ENCODE measurements at places on chromosomes 4 and X. TPM values are rescaled to one million over a fixed set of nuclear protein-coding genes. Genes with fewer than 3 reads are reported as not detected.

Gene VCX3A
- not detected for total RNA-seq

Gene GAGE12D
- total RNA-seq: not detected

Gene F8A2
- total RNA-seq: not detected

Gene PRDM8
- total RNA-seq: 25.3 TPM

Gene SSX2B
- total RNA-seq: not detected

Gene CITED1
- not detected for total RNA-seq

Gene HTN3
- total RNA-seq: not detected

Gene CLDN34
- total RNA-seq: not detected

Gene INTU
- total RNA-seq: 3.0 TPM

GRCh38 chrX:119145241-119145653 lies 17.6 kb upstream of the KIAA1210 start:
- DNase-seq: peak; percentile 4

- DNase-seq: no peak
These were observed 502.8 kb downstream of the CFAP47 start for GRCh38 chrX:36422368-36422767.

DNA sequence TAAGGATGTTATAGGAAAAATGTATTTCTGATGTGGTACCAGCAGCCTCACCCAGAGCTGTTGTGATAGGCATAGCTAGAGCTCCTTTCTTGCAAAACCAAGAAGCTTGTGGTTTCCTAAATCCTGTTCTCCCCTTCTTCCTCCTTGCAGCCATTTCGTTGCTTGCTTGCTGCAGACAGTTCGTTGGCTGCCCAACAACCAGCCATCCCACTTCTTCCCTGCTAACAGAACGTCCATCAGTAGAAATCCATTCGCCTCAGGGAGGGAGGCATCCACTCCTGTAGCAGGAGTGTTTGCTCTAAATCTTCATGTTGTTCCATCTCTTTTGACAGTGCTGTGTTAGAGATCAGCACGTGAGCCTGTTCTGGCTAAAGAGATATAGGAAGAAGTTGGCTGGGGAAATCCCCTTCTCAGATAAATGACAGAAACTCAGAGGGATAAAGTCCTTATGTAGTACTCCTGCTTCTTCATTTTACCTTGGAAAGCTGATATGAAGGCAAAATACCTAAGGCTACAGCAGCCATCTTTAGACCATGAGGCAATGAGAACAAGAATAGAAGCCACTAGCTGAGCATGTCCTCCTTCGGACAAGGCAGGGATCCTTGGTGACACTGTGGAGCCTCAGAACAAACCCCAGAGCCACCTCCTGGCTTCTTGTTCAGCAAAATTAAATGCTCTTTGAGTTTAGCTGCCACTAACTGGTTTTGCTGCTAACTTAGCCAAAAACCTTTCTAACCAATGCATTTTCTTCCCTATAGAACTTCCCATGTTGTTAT lies 68.4 kb upstream of the RELL1 start:
- peak; percentile 44 for DNase-seq

DNA sequence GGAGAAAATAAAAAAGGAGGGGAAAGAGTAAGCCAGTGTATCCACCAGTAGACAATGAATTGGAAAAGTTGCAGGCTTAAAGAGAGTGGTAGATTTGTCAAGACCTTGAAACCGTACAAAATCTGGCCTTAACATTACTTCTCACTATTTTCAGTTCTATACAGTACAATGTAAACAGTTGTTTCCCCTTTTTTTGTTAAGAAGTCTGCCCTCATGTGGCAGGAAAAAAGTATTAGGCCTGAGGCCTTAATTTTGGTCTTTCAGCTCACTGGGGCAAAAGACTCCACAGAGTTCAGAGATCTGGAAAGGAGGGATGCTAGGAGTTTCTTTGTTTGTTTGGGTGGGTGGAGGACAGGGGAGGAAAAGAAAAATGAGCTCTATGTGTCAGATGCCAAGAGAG lies 92.8 kb upstream of the CCDC160 start:
- no peak for DNase-seq

DNA sequence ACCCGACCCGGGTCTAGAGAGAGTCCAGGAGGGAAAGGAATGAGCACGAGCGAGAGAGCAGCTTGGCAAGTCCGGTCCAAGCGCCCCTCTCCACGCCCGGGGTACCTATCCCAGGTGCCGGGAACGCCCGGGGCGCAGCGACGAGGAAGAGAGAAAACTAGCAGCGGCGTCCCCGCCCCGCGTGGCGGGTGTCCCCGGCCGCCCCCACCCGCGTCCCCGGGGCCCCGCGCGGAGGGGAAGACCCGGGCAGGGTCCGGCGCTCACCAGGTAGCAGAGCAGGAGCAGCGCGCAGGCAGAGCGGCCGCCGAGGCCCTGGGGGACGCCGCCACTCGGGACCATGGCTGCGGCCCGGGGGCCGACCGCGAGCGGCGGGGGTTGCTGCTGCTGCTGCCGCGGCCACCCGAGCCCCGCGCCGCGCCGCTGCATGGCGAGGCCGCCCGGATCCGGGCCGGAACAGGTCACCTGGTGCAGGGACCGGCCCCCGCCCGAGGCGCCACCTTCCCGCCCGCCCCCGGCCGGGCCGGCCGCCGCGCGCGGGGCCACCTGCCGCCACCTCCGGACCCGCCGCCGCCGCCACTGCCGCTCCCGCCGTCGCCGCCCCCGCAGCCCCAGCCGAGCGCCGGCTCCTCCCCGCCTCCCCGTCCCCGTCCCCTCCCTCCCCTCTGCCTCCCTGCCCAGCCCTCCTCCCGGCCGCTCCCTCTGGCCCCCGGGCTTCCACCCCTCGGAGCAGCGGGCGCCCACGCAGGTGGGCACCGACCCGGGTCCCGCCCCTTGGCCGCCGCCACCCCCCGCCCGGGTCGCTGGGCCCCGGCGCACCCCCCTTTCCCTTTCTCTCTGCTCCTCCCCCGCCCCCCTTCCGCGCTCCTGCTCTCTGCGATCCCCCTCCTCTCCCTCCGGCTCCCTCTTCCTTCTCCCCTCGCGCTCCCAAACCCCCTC lies at the start of gene SEL1L3:
TSS of gene SEL1L3 (minus strand) at position 578 of the 936 bp plus-strand sequence. CDS start at position 426, 152 bp downstream.
- DNase-seq: peak; percentile 37

GRCh38 chrX:41391606-41392005 lies 55.5 kb upstream of the NYX start:
- no peak for DNase-seq

- no peak for DNase-seq
These were observed 57.0 kb upstream of the PROM1 start for GRCh38 chr4:16140879-16141249.

- DNase-seq: no peak
These were observed 1.1 kb downstream of the EMD start for GRCh38 chrX:154380153-154380552.

GRCh38 chrX:53279296-53280237 lies 1.8 kb downstream of the IQSEC2 start:
- DNase-seq: peak; percentile 20

GRCh38 chr4:185792384-185793115 lies 19.4 kb downstream of the SORBS2 start:
- no peak for DNase-seq

- no peak for DNase-seq
These were observed 14.2 kb upstream of the IL3RA start for GRCh38 chrX:1322393-1322792.

GRCh38 chrX:117327373-117327772 lies 789.2 kb downstream of the KLHL13 start:
- no peak for DNase-seq

- DNase-seq: no peak
These were observed 344.0 kb downstream of the ACTRT1 start for GRCh38 chrX:127708155-127708554.

GRCh38 chrX:19188566-19188965 lies 66.3 kb upstream of the ADGRG2 start:
- no peak for DNase-seq

DNA sequence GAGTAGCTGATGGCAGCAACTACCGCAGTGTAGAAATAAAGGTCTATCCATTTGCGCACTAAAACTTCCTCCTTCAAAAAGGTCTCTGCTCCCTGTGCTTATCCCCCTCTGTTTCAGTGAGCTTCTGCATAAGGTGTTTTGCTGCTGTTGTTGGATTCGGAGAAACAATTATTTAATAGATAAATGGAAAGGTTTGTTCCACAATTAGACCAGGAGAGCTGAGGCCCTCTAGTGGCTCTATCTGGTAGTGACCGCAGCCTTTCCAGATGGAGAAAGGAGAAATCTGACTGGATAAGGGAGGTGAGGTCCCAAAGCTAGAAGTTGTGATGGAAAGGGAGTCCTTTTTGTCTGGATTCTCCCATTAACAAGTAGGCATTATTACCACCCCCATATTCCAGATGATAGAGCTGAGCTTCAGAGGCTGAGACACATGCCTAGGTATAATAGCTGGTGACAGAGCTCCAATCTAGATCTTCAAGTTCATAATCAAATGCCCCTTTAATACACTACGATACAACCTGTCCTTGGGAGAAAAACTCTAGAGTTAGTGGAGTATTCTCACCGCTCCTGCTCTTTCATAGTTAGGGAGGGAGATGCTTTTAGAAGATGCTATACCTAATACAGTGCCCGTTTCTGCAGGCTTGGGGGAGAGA lies 5.1 kb upstream of the GABRQ start:
- no peak for DNase-seq

DNA sequence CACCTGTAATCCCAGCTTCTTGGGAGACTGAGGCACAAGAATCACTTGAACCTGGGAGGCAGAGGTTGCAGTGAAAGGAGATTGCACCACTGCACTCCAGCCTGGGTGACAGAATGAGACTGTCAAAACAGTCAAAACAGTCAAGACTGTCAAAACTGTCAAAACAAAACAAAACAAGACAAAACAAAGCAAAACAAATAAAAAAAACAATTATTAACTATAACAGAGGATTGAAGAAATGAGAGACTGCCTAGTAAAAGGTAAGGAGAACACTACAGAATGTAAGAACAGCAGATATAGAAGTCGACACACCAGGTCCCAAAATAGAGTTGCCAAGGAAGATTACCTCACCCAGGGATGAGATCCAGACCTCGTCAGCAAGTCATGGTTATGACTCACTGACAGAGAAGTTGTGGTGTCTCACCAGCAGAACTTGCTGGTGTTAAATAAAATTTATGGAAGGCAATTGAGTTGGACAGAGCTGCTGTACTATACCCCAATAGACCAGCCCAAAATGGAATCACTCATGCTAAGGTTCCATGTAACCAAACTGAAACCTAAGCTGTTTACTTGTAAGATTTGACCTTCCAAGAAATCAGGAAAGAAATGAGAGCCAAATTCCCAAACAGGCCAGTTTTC lies 32.1 kb upstream of the GK start:
- no peak for DNase-seq

DNA sequence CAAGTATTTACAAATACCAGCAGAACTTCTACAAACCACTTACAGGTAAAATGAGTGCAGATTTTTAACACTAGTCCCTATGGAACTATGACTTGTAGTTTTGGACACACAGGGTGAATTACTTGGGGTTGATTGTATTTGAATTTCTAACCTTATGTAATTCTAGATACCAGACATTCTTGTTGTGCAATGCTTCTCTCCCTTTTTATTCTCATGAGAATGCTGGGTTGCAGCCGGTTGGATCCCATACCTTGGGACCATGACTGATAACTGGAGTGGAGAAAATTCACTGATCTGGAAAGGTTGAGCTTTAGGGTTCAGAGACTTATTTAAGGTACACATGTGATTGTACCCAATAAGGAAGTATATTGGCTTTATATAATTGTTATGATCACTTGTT lies 8.8 kb downstream of the TET2 start:
- no peak for DNase-seq

DNA sequence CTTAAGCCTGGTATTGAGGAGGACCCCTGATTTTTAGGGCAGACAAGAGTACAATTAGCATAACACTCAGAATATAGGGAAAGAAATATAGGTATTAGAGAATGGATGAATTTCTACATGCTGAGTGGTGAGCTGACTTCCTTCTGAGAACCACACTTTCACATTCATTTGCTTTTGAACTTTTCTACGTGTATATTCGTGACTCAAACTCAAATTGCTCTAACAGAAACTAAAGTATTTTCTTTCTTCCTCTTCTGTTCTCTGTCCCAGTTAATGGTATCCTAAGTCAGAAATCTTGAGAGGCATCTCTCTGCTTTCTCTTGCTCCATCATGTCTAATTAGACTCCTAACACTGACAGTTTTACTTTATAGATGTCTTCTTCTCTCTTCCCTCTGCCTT lies 103.2 kb upstream of the CITED1 start:
- DNase-seq: no peak

GRCh38 chr4:40719008-40719623 lies 30.6 kb upstream of the NSUN7 start:
- no peak for DNase-seq

DNA sequence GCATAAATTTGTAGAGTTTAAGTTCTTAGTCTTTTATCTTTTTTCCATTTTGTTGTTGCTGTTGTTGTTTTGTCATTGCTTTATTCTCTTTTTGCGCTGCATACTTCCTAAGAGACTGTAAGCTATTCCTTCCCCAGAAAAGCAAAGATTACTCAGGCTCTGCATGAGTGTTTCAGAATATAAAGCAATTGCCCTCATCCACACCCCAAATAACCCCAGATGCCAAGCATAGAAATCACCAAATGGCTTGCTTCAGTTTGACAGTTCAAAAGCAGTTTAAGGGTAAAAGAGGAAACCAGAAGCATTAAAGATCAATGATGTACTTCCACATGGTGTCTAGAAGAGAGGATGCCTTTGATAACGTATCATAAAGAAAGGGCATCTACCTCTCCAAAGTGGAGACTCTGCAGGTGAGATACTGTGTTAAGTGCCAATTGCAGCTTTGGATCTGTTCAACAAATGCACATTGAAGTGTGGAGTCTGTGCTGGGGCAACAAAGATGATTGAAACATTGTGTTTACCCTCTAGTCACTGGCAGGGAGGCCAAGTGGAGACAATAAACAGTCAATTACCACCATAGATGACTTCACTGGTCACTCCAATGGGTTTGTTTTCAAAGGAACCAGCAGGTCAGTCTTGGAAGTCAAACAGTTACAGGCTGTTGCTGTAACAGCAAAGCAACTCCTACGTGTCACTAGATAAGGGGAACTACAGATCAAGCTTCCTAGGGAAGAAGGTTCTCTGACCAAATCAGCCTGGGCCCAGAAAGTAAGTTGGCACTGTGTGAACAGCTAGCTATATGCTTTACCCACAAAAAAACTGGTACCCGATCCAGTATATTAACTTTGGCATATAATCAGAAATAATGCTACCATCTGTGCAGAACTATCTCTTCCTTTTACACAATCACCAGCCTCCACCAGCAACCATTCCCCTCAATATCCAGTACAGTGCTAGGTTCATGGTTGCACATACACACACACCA lies 40.6 kb upstream of the IL21 start:
- no peak for DNase-seq

DNA sequence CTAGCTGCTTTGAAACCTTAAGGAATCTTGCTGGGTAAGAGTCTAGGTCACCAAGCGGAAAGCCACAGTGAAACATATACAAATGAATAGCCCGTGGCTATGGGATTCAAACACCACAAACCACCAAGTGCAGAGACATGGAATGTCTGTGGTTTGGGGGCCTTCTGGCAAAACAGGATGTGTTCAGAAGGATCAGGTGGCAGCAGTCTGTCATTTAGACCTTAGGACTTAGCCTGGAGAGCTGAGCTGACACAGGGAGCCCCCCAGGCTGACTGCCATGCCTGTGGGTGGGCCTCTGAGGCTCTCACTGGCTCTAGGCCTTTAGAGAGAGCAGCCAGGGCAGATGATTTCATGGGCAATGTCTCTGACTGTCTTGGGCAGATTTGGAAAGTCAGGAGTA lies 225.6 kb downstream of the FBXW7 start:
- DNase-seq: no peak

- peak; percentile 11 for DNase-seq
These were observed 101.1 kb upstream of the CYLC1 start for GRCh38 chrX:83759872-83760271.

Measured in hematopoietic multipotent progenitor cell (in vitro differentiated cells).